CD4-positive, alpha-beta T cell (primary cell): ENCODE measurements at places on chromosomes 2 and 18.

DNA sequence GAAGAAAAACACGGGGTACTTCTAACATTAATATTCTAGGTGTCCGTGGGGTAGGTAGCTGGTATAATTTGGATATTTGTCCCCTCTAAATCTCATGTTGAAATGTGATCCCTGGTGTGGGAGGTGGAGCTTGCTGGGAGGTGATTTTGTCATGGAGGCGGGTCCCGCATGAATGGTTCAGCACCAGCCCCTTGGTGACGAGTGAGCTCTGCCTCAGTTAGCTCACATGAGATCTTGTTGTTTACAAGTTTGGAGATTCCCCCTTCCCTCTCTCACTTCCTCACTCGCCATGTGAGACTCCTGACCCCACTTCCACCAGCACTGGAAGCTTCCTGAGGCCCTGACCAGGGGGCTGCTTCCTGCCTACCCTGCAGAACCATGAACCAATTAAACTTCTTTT, 35.4 kb upstream of the DNER start:
- DNase-seq, result no peak

- no peak for DNase-seq
Measured at GRCh38 chr2:236117401-236117800, 50.8 kb downstream of the GBX2 start.

DNA sequence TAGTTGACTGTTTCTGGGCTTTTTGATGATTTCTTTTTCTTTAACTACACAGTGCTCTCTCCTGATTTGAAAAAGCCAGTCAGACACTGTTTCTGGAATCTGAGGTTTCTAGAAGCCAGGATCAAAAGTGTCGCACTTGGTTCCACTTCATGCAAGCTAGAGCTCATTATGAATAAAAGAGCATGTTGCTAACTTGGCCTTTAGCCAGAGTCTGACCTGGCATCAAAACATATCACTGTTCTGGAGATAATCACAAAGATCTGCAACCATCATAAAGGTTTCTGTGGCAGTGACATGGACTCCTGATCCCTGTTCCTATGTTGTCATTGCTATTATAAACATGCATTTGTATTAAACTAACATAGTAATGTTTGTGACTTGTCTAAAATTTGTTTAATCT, 76.1 kb upstream of the MAPRE2 start:
- DNase-seq, result no peak

DNA sequence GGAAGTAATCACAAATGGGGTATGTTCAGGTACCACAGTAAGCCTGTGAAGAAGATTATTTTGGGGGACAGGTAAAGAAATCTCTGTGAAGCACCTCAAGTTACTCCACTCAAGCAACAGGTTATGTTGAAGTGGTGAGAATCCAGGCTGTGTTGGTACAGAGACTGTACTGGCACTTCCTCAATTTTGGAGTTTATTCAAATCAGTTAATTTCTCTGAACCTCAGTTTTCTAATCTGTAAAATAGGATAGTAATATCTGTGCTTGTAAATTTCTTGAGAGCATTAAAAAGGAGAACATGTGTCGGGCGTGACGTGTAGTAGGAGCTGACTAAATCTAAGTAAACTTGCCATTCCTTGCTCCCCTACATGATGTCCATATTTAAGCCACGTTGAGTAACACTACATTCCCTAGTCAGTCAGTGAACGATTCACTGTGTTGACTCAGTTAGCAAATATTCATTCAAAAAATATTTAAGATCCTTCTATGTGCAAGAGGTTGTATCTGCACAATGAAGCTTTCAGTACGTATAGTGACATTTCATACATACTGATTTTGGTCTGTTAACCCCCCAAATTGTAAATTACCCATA, 504.2 kb downstream of the ZEB2 start:
- no peak for DNase-seq

GRCh38 chr2:153299809-153300208, 178.8 kb downstream of the RPRM start:
- no peak for DNase-seq
